Hematopoietic multipotent progenitor cell treated with erythropoietin and hydrocortisone succinate and interleukin-3 and kit ligand, for 4 days (in vitro differentiated cells): ENCODE measurements at places on chromosomes 12 and 14.
A peak's percentile ranks its signal among the peaks of the same experiment; 100 is the strongest.

DNA sequence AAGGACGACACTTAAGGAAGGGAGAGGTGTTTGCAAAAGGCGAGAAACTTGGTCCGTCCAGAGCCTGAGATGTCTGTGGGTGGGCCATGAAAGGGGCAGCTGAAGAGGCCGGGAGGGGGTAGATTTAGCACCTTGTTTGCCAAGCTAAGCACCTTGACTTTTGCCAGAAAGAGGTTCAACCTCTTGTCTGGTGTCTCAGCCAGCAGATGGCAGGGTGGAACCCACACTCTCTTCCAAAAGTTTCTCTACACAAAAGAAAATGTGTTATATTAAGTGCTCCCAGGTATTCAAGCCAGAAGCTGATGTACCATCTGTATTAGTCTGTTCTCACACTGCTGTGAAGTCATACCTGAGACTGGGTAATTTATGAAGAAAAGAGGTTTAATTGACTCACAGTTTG lies 69.9 kb downstream of the SUDS3 start:
- no peak for DNase-seq

DNA sequence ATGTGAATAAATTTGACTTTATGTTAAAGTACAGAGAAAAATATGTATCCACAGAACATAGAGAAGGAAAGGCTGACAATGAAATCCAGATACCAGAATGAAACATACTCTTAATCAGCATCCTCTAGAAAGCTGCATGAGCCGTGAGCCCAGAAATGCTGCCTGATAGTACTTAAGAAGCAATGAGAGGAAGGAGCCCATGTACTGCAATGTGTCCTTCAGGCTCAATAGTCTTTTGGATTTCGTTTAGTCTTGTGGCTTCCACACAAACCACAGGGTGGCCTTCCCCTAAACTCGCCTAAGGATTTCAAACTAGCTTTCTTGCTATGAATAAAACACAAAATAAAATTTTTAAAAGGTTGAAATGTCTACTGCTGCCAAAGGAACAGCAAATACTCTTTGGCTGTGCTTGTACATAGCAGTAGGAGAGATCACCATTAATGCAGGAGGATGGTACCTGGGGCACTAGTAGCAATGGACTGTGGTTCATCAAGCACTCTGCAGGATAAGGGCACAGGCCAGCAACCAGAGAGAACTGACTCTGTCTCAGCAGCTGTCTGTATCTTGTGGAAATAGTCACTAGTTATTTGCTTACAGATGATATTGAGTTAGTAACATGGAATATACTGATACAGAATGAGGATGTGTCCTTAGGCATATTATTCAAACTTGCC lies 988.3 kb upstream of the LRFN5 start:
- no peak for DNase-seq

DNA sequence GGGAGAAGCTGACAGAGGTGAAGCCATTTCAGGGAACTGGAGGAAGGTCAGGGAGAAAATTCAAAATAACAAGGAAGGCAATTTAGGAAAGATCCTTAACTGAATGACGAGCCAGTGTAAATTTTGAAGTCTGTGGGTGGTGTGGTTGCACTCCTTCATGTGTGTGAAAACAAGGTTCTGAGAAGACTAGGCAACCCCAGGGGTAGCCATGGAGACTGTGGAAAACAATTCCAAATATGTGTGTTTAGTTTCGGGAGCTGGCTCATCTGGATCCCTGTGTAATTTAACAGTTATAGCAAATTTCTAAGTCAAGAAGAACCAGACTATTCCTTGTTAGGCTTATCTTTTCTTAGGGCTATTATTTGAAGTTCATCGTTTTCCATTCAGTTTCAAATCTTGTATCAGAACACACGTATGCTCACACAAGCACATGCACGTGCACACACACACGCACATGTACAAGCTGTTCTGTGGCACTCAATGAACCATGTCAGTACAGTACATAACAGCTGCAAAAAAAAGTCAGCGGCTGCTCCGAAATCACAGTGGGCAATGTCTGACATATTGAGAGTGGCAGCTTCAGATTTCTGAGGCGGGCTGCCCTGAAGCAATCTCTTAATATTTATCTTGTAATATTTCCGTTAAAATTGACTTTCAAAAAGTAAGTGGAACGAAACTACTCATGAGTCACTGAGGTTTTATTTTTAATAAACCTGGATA lies 411.2 kb downstream of the AEBP2 start:
- DNase-seq: no peak

GRCh38 chr14:20934148-20934762 lies 21.0 kb upstream of the RNASE2 start:
- peak; percentile 51 for DNase-seq

DNA sequence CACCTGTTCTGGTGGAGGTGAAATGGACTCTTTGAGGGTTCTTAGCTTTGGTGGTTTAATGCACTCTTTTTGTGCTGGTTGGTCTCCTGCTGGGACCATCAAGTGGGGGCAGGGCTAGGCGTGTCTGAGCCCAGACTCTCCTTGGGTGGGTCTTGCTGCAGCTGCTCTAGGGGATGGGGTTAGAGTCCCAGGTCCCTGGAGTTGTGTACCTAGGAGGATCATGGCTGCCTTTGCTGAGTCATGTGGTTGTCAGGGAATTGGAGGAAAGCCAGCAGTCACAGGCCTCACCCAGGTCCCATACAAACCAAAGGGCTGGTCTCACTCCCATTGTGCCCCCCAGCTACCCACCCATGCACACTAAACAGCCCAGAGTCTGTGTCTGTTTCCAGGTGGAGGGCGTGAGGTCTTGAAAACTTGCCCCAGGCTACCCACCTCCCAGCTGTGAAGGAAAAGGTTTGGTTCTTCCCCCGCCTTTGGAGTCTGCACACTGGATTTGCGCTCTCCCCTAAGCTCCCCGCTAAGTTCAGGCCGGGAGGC lies 387.7 kb downstream of the TMTC2 start:
- DNase-seq: no peak

DNA sequence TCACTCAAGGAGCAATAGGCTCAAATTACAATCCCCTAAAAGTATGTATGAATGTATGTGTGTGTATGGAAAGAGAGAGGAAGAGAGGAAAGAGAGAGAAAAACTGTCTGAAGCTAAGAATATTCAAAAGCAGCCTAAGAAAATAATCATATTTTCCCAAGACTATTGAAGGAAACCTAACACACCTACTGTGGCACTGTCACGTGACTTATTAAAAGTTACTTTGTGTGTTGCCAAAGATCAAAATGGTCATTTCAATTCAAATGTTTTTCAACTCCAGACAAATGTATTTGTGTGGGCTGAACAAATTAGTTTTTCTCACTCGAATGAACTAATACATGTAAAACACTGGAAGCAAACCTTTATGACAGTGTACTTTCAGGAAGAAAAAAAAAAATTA lies 368.9 kb upstream of the RPL10L start:
- no peak for DNase-seq

GRCh38 chr14:32012062-32012461 lies 65.0 kb upstream of the ARHGAP5 start:
- no peak for DNase-seq

GRCh38 chr12:71194657-71195056 lies 36.9 kb upstream of the TSPAN8 start:
- DNase-seq: no peak

DNA sequence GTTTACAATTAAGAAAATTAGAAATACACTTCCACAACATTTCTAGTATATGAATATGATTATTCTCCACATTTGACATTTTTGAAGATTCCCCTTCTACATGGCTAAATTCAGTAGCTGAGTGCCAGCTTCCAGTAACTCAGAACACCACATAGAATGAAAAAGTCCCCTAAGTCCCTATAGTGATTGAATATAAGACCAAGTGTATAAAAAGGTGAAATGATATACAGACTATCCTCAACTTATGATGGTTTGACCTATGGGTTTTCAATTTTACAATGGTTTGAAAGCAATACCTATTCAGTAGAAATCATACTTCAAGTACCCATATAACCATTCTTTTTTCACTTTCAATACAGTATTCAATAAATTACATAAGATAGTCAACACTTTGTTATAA lies 15.8 kb downstream of the ATL1 start:
- DNase-seq: no peak

DNA sequence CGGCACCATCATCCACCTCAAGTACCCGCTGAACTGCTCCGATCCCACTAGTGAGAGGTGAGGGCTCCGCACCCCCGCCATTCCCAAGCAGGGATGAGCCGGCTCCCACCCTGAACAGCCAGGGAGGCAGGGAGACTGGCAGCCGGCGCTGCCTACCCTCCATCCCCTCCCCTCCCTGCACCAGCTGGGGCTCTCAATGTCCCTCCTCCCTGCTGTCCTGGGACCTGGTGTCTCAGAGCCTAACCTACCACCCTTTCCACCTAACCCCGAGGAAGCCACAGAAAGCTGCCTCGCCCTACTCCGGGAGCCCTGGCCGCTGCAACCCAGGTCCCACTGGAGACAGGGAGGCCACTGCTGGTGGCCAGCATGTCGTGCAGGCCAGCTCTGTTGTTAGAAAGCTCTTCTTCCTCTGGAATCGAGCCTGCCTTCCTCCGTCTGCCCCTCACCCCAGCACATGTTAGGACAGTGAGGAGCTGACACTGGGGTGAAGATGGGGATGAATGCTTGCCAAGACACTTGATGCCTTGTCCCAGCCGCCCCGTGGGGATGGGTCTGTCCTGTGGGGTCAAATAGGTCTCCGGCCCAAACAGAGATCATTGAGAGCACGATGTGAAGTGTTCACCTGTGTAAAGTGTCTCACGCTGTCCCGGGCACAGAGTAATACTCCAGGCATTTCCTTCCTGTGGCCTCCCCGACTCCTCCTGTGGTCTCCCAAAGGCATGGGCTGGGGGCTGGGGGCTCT lies 1.1 kb downstream of the PTPN6 start:
- peak; percentile 47 for DNase-seq

DNA sequence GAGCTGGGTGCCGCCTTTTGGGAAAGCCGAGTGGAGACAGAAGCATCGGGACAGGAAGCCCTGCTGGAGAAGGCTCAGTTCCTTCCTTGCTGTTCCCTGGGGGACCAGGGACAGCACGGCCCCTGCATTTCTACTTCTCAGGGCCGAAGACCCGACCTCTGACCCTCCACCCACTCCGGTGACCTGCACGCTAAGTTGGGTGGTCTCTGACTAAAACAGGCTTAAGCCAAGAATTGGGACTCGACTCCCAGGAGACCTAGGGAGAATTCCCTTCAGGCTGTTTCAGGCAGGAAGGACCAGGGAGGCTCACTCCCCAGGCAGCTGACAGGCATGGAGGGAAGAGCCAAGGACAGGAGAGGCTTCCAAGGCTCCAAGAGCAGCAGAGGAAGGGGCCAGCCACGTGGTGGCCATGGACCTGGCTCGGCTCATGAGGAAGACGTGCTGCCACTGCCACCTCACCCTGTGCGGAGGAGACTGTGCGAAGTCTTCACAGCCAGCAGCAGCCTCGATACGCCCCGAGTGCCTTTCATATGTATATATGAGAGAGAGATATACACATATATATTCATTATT lies 43.9 kb downstream of the DCAF4 start:
- no peak for DNase-seq

DNA sequence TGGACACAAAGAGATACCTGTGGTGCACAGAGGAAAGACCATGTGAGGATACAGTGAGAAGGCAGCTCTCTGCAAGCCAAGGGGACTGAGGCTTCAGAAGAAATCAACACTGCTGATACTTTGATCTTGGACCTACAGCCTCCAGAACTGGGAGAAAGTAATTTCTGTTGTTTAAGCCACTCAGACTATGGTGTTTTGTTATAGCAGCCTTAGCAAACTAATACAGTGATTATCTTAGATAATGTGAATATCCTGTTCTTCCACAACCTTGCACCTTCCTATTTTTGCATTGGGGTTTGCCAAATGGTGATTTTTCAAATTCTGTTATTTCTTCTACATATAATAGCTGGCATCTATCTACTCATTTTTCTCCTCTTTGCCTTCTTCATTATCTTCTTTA lies 8.2 kb upstream of the C14orf93 start:
- no peak for DNase-seq

- DNase-seq: peak; percentile 68
These were observed 6.2 kb upstream of the OAS1 start for GRCh38 chr12:112900298-112901145.

GRCh38 chr12:106211973-106212372 lies 35.8 kb downstream of the CKAP4 start:
- no peak for DNase-seq

- peak; percentile 81 for DNase-seq
These were observed 59.8 kb upstream of the C12orf71 start for GRCh38 chr12:27142101-27142721.

DNA sequence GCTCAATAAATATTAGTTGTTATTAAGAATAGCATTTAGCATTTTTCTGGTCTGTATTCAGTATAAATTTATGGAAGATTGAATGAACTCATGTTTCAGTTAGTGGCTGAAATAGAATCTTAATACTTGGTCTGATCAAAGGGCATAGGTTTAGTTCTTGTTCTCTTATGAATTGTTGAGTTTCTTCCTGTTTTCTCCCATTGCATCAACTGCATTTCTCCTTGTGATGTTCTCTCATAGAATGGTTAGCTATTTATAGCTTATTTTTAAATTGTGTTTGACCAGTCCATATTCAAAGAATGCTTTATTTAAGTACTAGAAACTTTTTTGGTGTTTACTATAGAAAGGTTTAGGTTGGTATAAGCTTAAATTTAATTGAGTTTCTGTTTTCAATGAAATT lies 29.8 kb downstream of the APAF1 start:
- DNase-seq: no peak

DNA sequence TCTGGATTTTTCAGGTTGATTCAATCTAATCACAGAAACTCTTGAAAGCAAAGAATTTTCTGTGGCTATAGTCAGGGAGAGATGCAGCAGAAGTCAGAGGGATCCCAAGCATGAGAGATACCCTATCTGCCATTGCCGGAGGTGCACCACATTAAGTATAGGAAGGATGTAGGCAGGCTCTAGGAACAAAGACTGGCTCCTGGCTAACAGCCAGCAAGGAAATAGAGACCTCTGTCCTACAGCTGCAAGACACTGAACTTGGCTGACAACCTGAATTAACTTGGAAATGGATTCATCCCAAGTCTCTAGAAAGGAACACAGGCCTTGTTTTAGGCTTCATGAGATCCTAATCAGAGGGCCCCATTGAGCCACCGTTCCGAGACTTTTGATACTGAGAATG lies 364.9 kb upstream of the FLRT2 start:
- no peak for DNase-seq

DNA sequence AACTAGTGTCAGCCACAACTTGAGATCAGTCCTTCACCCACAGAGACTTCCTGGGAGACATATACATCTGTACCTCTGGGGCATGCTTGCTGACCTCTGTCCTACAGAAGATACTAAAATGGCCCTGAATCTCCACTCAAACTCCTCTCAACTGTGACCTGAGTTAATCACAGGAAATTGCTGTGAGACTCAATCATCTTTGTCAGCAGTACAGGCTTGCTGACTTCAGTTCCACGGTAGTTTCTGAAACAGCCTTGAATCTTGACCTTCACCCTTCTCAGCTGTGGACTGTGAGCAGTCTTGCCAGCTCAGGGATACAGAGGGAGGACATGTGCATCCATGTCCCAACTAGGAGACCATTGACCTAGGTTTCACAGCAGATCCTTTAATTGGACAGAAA lies 1.4 kb upstream of the KLRC1 start:
- no peak for DNase-seq

DNA sequence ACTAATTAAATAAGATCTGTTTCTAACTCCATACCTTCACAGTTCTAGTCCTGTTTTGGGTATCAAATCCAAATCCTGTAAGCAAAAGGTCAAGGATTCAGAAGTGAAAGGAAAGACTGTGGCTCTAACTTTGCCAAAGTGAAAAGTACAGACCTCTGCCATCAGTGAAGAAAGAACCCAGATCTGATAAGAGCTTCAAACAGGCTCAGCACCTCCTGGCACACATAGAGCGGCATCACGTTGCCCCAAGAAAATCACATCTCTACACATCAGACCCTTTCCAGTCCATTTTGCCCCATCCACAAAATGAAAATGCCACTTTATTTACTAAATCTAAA lies 23.2 kb downstream of the CLIP1 start:
- DNase-seq: no peak
